HuH-7.5 (cell line): ENCODE measurements at places on chromosomes 16 and 17.

GRCh38 chr16:57966204-57966771 lies 4.6 kb downstream of the CNGB1 start:
- DNase-seq = no peak

GRCh38 chr16:77509796-77510195 lies 75.0 kb upstream of the ADAMTS18 start:
- no peak for DNase-seq

DNA sequence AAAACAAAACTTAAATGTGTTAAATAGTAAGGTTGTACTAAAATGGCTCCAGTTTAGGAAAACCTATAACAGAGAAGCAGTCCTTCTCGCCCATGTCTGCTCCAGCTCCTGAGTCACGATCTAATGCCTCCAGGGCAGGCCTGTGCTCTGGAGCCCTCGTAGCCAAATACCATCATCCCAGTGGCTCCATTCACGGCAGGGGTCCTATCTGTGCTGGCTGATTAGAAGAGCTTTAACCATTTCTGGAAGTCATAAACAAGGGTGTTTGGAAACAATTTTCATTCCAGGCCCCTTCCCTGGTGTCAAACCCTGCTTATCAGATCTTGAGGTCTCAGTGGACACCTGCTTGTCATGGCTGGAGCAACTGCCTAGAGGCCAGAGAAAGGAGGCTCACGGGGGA lies 336.9 kb downstream of the SOX9 start:
- no peak for DNase-seq

GRCh38 chr16:86373276-86373901 lies 136.9 kb upstream of the FOXF1 start:
- DNase-seq = no peak

DNA sequence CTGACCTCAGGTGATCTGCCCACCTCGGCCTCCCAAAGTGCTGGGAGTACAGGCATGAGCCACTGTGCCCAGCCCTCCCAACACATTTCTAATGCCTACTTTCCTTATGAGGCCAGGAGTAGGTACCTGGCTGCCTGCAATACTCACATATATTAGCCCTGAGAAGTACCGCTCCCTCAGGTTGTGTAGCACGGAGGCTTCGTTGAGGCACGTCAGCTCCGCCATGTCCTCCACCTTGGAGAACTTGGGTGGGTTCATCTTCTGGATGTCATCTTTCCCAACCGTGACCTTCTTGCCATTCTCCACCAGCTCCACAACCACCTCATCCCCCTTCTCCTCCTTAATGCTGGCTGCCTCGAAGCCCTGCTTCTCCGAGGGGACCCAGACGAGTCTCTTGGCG lies 19.1 kb downstream of the MYH11 start:
- DNase-seq = no peak

DNA sequence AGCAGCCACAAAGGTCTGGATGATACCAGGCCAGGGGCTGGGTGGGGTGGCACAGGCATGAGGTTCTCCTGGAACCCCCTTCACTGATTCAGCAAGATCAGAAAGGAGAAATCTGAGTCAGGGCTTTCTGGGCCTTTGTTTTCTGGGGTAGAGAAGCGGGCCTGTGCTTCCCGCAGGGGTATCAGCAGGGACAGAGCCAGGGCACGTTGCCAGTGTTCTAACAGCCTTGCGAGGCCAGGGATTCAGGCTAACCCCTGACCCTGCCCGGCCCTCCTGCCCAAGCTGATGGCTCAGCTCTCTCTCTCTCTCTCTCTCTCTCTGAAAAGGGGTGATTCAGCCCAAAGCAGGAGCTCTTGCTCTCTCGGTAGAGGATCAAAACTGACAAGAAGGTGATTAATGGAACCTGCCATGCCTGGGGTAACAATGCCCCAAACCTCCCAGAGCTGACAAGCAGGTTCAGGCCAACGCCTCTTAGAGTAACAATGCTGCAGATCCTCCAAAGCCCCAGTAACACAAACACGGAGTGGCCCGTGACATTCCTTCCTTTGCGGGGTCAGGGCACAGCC lies 2.0 kb upstream of the KRT13 start:
- no peak for DNase-seq

DNA sequence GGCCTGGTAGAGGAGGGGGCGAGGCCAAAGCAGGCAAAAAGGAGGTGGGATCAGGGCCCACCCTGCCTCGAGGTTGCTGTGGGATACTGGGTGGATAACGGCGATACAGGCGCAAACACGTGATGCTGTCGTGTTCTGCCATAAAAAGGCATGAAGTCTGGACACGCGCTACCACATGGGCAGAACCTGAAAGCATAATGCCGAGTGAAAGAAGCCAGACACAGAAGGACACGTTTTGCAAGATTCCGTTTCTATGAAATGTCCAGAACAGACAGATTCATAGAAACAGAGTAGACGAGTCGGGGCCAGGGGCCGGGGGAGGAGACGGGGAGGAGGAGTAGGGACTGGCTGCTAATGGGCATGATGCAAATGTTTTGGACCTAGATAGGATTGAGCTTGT lies 43.5 kb downstream of the ZDHHC7 start:
- no peak for DNase-seq

- DNase-seq = no peak
Measured at GRCh38 chr17:37116671-37117185, 168.0 kb downstream of the AATF start.

DNA sequence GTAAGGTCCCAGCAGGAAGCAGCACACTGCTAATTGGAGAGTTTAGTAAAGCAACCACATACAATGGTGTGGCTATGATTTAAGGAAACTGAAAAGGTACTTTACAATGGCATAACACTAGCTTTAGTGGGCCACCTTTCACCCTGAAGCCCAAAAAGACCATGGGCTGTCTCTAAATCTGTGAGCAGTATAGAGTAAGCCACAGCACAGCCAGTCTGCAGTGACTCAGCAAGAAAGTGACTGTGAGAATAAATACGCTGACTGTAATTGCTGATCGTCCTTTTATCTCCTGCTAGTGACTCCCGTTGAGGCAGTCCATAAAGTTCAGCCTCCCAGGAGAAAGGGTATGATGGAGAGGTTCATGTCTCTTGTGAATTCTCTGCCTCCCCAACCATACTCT lies 679.8 kb upstream of the KIF2B start:
- DNase-seq = no peak

DNA sequence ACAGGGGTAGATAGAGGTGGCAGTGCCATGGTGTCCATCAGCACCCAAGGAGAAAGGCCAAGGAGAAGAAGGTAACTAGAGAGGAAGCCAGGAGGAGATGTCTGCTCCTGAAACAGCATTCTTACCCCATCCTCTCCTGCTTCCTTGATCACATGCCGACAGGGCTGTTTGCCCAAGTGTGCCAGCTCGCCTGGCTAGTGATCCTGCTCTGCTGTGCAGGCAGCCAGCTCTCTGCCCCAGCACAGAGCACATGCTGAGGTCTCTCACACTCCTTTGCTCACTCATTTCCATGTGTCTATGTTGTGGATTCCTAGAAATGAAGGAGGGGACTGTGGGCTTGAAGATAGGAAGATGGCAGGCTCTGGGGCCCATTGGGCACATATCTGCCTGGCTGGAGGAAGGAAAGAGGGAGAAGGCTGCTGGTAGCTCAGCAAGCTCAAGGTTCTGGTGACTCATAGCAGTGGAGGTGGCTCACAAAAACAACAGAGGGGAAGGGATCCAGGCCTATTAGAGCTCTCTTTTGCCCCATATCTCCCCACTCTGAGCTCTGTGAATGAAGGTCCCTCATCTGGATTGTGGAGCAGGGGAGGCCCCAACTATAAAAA lies 54.3 kb downstream of the NEUROD2 start:
- no peak for DNase-seq

- no peak for DNase-seq
Measured at GRCh38 chr16:62404842-62405611, 368.8 kb upstream of the CDH8 start.

GRCh38 chr16:12486386-12486785 lies 317.3 kb downstream of the CPPED1 start:
- no peak for DNase-seq

DNA sequence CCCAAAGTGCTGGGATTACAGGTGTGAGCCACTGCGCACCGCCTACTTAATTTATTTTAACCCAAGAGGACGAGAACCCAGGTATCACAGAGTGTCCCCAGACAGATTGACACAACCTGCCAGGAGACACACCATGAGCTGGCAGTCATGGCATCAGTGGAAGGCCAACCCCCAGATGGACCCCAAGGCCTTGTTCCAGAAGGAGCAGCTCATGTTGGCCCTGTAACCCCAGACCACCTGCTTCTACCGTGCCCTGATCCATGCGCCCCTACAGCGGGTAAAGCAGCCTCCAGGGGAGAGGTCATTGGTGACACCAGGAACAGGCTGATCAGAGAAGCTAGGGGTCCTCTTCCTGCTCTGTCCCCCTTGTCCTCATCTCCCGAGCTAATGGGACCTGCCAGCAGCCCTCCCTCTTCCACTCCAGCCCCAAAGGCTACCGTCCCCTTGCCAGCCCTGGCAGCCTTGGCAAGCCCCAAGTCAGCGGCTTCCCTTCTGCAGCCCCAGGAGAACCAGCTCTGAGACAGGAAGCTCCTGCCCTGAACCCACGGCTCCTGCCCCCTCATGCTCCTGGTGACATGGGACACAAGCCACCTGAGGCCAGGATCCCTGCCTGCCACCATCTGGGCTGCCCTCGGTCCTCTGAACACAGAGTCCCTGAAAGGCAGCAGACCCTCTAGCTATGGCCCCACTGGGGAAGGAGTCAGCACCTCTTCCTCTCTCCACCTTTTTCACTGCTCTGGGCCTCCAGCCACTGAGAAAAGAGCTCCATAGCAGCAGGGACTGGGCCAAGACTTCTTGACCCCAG lies 6.3 kb downstream of the SULT1A1 start:
- DNase-seq = no peak

DNA sequence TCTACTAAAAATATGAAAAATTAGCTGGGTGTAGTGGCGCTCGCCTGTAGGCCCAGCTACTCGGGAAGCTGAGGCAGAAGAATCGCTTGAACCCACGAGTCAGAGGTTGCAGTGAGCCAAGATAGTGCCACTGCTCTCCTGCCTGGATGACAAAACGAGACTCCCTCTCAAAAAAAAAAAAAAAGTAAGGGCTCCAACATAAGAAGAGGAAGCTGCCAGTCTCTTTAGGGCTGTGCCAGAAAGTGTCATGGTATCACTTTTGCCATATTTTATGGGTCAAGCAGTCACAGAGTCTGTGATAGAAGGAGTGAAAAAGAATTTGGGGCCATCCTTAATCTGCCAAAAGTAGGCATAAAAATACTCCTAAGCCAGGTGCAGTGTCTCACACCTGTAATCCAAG lies 1.4 kb upstream of the PIPOX start:
- DNase-seq = no peak

DNA sequence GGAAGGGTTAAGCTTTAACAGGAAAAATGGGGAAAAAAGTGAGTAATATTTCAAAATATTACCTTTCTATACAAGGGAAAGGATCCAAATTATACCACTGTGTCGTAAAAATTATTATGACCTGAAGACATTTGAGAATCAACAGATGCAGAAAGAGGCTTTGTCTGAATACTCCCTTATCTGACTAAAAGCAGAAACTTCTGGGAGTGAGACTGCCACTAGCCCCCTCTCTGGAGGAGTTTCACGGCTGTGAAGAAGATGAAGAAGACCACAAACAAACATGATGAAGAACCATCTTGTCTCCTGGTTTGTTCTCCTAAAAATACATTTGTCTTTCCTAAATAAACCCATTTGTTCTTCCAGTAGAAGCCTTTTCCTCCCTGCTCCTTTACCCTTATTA lies 29.4 kb downstream of the CNTROB start:
- no peak for DNase-seq

DNA sequence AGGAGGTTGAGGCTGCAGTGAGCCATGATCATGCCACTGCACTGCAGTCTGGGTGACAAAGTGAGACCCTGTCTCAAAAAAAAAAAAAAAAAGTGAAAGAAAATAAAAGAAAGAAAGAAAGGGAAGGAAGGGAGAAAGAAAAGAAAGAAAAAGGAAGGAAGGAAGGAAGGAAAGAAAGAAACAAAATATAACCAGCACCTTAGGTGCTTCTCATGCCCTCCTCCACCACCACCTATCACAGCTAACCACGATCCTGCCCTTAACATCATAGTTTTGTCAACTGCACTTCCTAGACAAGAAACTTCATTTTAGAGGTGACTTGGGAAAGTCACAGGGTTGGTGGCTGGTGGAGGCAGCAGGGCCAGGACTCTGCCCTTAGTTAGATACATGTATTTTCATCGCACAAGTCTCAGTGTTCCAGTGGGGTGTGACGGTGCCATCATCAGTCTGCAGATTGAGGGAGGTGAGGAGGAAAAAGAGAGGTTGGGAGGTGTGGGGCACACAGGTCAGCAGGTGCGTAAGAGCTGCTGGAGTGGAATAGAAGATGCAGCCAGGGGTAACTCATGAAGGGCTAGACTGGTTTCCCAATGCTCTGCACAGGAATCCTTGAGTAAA lies 10.0 kb downstream of the SUPT4H1 start:
- no peak for DNase-seq

DNA sequence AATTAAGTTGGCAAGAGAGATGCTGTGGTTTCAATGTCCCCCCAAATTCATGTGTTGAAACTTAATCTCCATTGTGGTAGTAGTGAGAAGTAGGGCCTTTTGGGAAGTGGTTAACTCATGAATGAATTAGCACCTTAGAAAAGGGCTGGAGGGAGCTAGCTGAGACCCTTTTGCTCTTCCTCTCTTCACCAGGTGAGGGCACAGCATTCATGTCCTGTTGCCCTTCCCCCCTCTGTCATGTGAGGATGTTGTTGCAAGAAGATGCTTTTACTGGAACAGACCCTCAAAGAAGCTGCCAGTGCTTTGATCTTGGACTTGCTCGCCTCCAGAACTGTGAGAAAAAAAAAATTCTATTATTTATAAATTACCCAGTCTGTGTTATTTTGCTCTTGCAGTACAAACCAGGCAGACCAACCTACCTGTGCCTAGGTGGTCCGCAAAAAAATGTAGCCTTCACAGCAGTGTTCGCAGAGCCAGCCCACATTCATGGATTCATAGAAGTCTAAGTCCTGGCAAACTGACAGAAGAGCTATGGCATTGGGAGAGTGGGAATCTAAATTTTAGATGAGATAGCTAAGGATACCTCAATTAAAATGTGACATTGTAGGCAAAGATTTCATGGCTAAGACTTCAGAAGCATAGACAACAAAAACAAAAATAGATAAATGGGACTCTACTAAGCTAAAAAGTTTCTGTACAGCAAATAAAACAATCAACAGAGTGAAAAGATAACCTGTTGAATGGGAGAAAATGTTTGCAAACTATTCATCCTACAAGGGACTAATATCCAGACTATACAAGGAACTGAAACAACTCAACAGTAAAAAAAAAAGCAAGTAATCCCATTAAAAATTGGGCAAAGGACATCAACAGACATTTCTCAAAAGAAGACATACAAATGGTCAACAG lies 32.0 kb upstream of the ABCA5 start:
- DNase-seq = no peak

GRCh38 chr17:59152925-59153324 lies 2.1 kb downstream of the SKA2 start:
- DNase-seq = no peak

- DNase-seq = no peak
Measured at GRCh38 chr17:78240012-78240655, 8.7 kb downstream of the TMEM235 start.

- no peak for DNase-seq
Measured at GRCh38 chr17:50310455-50311111, 35.3 kb upstream of the XYLT2 start.
